ENCODE measurements at places on chromosomes 3 and 15.

DNA sequence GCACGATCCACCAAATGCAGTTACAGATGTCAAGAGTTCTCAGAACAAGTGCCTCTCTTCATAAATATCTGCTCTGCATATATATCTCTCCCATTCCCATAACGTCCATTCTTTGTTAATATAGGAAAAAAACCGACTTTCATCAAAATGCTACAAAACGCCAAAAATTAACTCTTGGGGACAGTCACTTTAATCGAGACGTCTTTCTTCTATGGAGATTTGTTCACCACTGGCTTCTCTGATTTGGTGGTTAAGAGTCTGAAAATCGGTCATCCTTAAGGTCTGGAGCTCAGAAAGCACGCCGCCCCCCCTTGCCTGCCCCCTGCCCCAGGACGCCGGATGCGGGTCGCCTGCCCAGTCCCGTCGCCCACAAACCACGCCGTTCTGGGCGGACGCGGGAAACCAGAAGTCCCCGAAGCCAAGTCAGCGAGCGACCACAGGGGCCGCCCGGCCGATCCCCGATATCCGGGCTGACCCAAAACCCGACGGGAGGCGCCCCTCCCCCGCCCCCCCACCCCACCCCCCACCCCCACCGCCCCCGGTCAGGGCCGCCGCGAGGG is 252.7 kb downstream of the TJP1 start:
- no peak for DNase-seq

DNA sequence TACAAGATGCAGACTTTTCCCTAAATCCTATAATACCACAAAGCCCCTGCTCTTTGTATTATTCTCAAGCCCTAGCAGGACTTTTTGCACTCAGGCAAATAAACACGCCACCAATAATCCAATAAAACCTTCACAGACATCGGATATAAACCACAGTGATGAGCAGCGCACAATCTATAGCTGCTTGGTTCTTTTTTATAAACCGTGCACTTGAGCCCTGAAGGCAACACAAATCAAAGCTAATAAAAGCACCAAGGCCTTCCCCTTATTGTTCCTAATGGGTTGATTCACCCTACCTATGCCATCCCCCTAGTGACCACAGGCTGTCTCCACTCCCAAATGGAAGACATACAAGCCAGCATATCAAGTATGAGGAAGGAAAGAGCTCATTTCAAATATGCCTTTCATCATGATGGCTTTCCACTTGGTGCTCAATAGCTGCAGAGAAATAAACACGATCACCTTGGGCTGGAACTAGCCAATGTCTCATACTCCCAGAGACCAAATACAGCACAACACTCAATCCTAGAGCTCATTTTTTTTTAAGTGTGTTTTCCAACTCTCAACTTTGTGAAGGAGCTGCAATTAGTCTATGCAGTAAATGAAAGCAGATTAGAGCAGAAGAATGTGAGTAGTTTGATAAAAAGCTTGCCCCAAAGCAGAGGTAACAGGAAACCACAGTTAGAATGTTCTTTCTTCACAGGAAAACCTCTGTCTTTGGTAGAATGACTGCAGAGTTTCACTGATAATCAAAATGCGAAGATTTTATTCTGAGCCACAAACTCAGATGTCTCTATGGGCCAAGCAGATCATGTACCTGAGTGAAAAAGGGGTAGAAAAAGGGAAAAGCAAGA is 573.9 kb downstream of the AGBL1 start:
- no peak for DNase-seq

GRCh38 chr15:52180196-52180835 is 10.9 kb downstream of the GNB5 start:
- no peak for DNase-seq

DNA sequence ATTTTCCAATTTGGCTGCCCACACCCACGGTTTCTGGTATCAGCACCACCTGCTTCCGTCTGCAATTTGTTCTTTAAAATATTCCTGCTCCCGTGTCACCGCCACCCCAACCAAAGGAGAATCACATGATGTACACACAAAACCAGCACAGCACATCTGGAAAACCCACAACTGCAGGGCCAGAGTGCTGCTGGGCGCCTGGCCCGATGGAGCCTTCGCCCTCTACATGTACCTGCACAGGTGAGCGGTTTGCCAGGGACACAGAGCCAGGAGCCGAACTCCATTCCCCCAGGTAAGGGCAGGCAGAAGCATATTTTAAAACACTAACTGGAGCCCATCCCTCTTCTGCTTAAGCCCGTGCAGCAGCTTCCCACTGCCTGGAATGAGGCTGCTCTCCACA is 75.6 kb downstream of the ADAMTS17 start:
- no peak for DNase-seq

DNA sequence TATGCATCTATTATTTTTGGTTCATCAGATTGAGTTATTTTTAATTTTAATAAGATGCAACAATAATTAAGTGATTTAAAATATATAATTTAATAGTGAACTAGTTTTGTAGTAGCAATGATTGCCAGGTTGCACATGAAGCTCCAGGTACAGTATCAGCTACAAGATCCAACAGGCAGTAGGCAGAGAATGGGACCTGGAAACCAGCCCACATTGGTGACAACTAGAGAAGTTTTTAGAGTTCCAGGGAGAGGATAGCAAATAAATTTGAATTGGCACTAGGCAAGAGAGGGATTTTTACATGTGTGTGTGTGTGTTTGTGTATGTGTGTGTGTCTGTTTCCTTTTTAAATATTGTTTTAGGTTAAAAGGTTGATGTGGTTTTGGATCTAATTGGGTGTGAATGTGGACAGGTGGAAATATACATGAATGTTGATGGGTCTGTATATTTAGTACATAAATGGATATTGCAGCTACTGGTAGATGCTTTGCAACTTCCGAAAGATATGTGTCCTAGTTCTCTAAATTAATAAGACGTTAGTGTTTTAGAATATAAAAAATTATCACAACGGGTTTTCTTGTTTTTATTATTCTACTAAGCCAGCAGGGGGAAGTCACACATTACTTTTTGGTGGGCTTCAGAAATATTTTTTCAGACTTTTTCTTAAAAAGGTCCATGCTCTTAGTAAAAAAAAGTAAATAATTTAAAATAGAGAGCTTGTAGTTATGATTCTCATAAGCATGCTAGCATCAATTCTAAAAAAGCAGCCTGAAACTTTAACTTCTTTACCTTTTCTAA is 110.1 kb upstream of the GBE1 start:
- DNase-seq, result no peak

DNA sequence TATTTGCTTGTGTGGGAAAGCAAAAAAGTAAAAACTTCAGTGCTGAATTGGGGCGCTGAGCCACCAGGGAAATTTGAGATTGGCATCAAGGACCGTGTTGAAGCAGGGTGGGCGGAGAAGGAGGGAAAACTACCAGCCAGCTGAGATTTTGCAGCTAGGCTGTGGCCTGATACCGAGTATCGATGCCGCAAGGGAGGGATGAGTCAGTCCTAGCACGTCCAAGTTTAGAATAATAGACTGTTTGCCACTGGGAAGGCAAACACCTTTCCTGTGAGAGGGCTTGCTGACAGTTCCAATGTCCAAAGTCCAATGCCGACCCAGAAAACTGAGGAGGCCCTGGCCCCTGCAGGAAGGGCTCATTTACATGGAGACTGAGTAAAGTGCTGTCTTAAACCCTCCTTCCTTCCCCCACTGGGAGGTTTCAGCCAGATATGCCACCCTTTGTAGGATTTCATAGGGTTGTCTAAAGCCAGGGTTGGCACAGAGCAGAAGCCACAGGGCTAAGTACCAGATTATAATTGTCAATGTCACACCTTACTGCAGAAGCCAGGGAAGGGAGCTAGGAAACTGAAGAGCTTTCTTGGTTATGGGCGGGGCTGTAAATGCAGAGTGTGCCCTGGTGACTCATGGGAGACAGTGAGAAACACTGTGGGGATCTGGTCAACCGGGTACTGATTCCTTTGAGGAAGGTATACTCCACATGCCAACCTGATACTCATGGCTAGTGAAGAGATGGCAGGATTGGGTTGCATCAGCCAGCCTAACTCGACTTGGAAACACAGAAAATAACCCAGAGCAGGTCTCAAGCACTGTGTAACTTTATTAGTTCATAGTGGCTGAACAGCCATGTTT is 28.4 kb upstream of the PIK3CB start:
- DNase-seq, result peak; percentile 16

GRCh38 chr15:101156509-101157159 is 95.2 kb downstream of the CHSY1 start:
- DNase-seq, result no peak

- no peak for DNase-seq
These were observed 76.8 kb downstream of the BDH1 start for GRCh38 chr3:197478746-197479668.

GRCh38 chr3:16224325-16224724 is 40.4 kb downstream of the DPH3 start:
- DNase-seq, result no peak

DNA sequence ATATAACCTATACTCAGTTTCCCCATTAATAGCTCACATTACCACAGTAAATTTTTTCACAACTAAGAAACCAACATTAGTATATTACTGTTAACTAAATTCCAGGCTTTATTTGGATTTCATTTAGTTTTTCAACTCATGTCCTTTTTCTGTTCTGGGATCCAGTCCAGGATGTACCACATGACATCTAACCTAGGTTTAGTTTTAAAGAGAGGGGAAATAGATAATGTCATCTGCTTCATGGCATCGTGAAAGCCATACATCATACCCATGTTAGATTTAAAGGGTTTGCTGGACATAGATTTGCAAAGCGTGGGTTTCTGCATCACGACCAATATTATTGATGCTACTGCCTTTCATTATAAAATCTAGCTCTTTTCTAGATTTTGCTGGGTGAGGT is 33.2 kb upstream of the RPP14 start:
- DNase-seq, result no peak

DNA sequence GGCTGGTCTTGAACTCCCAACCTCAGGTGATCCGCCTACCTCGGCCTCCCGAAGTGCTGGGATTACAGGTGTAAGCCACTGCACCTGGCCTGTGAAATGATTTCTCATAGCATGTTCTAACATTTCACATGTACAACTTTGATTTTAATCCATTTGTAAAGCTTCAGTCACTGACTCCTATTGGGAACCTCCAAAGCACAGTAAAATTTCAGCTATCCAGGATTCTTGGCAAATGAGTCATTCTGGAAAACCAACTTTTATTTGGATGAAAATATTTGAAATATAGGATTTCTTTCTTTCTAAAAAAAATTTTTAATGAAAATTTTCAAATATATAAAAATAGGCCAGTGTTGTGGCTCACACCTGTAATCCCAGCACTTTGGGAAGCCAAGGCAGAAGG is 2.7 kb upstream of the LMAN1L start:
- no peak for DNase-seq

DNA sequence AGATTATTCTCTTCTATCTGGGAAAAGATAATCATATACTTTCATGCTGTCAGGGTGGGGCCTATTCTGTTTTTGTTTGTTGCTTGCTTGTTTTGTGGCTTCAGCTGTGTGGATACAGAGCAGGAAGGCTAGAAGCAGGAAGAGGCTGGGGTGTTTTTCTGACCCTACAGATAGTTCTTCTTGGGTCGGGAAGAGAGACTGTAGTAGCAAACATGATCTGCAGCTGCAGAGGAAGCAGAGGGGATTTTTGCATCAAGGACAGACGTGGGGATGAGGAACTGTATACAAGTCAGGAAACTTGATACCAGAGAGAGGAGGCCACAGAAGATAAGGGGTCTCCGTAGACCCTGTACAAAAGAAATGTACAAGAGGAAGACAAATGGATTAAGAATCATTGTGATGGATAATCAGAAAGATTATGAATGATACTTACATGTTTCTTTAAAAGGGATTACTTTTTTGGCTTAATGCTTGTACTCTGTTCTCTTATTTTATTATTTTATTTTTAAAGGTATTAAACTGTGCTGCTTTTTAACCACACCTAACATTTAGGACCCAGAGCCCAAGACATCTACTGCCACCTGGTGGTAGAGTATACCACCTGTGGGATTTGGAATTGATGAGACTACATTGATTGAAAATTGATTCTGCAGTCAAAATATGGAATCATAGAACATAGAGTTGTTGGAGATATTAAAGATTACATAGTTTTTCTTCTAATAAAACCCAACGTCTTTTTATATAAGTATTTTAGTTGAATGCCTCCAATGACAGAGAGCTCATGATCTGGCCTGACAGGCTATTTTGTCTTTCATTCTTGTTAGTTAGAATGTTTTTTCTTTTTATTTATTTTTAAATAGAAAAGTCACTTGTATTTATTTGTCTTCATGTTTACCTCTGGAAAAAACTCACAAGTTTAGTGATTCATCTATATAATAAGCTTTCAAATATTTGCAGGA is 87.3 kb upstream of the ROPN1 start:
- no peak for DNase-seq

GRCh38 chr3:126956866-126957650 is 25.9 kb upstream of the PLXNA1 start:
- DNase-seq, result no peak

DNA sequence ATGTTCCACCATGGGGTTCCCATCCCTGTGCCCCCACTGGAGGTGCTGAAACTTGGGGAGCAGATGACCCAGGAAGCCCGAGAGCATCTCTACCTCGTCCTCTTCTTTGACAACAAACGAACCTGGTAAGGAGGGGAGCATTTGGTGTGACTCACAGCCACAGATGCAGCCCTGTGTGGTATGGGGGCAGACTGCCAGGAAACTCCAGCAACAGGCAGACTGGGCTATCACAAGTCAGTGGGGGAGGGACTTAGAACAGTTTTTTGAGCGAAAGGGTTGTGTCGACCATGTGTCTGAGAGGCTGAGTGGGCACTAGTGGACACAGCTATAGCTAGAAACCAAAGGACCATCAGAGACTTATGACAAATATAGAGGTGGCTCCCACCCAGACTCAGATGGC is 3.4 kb upstream of the OGG1 start:
- no peak for DNase-seq

GRCh38 chr3:117681619-117682018 is 972.0 kb downstream of the TUSC7 start:
- DNase-seq, result peak; percentile 38

DNA sequence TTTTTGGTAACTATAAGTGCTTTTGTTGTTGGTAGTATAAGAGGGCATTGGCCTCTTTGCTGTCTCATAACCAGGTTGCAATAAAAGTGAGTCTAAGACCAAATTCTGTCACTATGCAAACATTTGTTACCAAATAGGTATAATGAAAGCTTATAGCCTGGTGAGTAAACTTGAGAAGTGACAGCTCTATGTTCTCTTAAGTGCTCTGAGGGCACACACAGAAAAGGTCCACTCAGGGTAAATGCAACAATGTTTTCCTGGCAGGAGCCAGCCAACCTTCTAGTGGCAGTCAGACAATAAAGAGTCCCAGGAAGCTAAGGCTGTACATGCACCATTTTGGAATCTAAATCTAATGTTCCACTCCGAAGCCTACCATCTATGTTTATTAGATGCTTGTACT is 262.1 kb upstream of the TGFBR2 start:
- no peak for DNase-seq

GRCh38 chr15:65902373-65902772 is 33.1 kb downstream of the RAB11A start:
- no peak for DNase-seq
